ENCODE measurements at places on chromosomes 3 and 15.

- DNase-seq, result no peak
Observed at GRCh38 chr15:53834214-53834613, 74.8 kb upstream of the WDR72 start.

GRCh38 chr15:77839456-77839855, 206.7 kb upstream of the LINGO1 start:
- no peak for DNase-seq

- no peak for DNase-seq
Observed at GRCh38 chr3:127744875-127745274, 72.1 kb downstream of the ABTB1 start.

DNA sequence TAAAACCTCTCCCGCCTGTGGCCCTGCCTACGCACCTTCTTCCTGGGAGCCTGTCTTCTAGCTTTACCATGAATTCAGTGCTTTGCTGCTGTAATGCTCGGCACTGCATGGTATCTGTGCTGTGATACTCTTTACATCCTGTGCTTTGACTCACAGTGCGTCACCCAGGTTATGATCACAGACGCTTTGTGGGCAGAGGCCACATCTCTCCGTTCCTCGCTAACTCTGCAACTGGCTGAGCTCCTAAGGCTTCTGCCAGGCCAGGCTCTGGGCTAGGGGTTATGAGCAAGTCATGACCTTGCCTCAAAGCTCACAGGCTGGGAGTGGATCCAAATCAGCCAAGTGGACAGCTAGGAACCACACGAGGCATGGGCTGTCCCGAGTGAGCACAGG, 23.2 kb downstream of the SPTBN5 start:
- peak; percentile 56 for DNase-seq
